ENCODE measurements at places on chromosomes 5 and 9.

DNA sequence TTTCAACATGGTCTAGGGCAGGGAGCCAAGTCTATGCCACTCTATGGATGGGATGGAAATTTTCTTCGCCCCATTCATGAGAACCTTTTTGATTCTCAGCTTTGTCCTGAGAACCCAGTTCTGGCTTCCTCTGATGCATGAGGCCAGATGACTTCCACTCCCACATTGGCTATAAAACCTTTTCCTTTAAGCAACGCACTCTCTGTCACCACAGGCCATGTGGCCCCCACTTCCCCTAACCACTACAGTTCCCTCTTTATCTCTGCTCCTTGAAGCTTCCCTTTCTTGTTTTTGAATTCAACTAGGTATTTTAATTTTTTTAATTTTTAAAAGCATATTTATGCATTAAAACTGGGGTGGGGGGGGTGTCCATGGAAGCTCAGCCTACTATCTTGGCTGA, 401.3 kb downstream of the ENC1 start:
- DNase-seq = no peak

DNA sequence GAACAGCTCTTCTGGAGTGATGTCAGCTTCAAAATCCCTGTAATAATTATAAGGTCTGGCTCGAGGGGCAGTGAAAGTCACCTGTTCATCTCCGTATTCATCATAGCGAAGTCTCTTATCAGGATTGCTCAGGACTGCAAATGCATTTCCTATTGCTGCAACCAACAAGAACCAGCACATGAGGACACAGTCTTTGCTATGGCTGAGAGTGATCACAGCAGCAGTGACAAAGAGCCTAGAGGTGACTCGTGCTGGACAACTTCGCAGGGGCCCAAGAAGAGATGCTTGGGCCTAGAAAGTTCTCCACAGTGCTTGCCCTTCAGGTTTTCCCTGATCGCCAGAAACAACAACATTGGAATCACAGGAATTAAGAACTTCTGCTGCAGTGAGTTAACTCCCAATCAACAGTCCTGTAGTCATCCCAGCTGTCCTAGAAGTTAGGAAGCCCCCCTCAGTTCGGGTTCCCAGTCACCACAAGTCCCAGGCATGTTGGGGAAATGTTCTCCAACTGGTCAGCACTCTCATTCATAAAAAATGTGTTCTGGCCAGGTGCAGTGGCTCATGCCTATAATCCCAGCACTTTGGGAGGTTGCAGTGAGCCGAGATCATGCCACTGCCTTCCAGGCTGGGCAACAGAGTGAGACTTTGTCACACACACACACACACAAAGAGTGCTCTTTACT, 13.0 kb downstream of the DNAJC18 start:
- no peak for DNase-seq

DNA sequence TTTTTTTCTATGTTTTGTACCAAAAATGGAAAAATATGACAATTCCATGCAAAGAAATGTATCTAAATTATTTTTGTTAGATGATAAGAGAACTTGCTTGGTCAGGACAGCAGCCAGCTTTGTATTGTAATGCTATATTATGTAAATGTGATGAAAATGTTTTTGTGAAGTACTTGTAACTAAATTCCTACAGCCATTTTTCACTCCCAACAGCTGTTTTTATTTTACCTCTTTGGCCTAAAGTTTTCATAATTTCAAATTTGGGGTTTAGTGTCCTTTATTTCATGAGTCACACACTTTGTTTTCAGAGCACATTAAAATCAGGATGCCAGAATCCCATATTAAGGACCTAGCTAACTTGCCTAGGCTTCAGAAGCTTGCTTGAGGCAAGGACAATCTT, 64.1 kb downstream of the WDR41 start:
- no peak for DNase-seq

DNA sequence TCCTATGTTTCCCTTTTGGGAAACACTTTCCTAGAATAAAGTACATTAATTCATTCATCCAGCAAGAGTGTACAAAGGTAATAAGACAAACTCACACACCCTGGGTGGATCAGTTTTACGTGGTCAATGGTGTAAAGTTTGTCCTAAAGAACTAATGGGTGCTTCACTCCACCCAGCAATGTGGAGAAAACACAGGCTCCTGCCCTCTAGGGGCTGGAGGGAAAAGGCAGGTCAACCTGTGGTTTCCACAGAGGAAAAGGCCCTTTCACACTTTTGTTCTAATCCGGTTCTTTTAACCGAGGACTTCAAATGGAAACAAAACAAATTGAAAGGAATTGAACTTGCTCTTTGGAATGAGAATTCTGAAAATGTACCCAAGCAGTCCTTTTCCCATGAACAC, 80.9 kb upstream of the SPOCK1 start:
- DNase-seq = no peak

- DNase-seq = no peak
These were observed 17.4 kb downstream of the CEP78 start for GRCh38 chr9:78253285-78253684.

- DNase-seq = no peak
These were observed 91.0 kb downstream of the WWC1 start for GRCh38 chr5:168382421-168382820.

GRCh38 chr5:180375955-180376354, 22.8 kb upstream of the GFPT2 start:
- no peak for DNase-seq

DNA sequence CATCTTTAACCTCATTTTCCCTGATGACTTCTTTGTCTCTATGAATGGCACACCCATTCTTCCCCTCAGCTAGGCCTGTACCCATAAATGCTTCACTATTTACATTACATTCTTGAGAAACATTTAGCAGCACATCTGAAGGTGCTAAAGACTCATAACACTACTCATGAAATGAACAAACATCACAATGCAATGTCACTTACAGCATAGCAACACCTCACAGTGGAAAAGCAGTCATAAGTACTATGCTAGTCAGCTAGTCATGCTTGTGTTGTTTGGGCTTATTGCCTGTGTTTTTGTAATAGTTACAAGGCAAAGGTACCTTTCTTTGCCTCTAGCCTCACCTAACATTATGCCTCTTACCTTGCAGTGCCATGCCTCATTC, 228.9 kb downstream of the KIAA0825 start:
- DNase-seq = no peak

GRCh38 chr9:116504893-116505480, 182.1 kb upstream of the TRIM32 start:
- no peak for DNase-seq

DNA sequence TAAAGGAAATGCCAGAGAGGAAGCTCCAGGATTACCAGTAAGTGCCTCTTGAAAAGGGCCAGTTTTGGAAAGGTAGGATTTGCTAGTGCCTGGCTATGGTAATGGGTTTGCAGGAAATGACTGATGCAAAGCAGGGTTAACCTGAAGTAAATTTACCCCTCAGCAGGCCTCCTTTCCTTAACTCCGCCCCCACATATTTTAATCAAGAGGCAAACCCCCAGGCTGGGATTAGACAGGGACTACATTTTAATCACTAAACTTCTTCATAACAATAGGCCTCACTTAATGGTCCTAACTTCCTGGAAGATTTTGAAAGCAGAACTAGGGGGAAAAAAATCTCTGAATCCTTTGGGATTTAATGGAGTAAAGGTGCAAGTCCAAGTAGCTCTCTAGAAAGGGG, 10.2 kb upstream of the SLC1A3 start:
- DNase-seq = no peak

- no peak for DNase-seq
These were observed 8.4 kb upstream of the TNC start for GRCh38 chr9:115126404-115126803.

DNA sequence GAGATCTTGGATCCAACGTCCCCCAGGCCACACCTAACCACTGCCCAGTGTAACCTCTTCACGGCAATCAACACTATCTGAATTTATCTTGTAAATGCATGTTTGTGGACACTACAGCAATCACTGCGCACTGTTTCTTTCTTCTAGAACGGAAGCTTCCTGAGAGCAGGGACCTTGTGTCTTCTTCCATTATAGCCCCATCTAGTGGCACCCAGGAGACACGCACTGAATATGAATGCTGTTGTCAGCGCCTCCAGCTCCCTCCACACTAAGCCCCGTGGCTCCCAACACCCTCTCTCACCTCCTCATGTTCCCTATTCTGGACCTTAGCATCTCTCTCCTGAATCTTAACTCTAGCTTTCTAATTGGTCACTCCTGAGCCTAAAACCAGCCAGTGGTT, 72.7 kb downstream of the SMIM23 start:
- no peak for DNase-seq

- no peak for DNase-seq
These were observed 60.6 kb downstream of the TJP2 start for GRCh38 chr9:69234683-69235082.

GRCh38 chr5:5078009-5078897, 61.9 kb upstream of the ADAMTS16 start:
- no peak for DNase-seq

- DNase-seq = no peak
These were observed 83.7 kb downstream of the BOD1 start for GRCh38 chr5:173532689-173533250.

DNA sequence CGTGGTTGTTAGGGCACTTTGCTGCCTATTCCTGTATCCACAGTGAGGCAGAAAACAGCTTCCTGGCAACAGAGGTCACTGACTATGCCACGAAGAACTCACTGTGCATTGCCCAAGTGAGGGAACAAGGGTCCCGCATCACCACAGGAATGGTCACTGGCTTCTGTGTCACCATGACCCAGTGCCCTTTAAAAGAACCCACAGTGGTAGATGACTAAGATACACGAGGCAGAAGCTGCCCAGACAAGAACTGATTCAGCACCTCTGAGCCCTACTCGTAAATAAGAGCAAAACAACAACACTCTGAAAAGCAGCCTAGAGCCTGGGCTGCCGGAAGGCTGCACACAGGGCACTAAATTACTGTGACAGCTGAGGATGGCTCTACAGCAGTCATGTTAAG, 236.6 kb upstream of the RASEF start:
- peak; percentile 34 for DNase-seq

GRCh38 chr5:176536132-176536901, 885 bp downstream of the RNF44 start:
- DNase-seq = peak; percentile 24

DNA sequence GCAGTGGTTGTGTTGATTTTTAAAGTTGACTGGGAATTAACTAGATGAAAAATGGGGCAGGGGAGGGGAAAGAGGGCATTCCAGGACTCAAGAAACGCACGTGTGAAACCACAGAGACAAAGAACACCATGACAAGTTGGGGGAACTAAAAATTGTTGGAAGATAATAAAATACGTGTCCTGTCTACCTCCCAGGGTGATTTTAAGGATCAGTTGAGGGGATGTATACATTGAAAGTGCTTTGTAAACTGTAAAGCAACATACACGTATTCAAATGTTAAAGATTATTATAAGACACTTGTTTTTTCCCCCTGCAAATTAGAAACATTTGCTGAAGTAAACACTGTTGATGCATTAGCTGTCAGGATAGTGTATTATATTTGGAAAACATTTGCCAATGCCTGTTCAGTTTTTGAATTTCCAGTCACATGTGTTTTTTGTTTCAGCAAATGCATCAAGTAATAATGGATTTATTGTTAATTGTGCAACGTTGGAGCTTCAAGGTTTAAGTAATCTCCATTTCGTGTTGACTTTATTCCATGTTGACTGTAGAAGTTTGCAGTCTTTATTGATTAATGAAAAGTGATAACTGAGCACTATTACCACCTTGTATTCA, 412.7 kb downstream of the ACTL7B start:
- DNase-seq = no peak

DNA sequence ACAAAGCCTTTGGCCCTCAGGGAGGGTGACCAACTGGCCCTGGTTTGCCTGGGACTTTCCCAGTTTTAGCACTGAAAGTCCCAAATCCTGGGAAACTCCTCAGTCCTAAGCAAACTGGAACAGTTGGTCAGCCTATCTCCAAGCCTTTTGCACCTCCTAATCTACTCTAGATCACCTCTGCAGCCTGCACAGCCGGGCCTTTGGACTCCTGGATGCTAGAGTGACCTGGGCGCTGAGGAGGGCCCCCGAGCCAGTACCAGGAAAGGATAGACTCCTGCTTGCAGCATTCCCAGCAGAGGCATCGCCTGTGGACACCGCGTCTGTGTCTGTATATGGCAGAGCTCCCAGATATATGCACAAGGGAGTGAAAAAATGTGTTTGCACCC, 15.1 kb downstream of the IRF1 start:
- no peak for DNase-seq

GRCh38 chr5:91224456-91224855, 158.7 kb downstream of the ARRDC3 start:
- peak; percentile 45 for DNase-seq

DNA sequence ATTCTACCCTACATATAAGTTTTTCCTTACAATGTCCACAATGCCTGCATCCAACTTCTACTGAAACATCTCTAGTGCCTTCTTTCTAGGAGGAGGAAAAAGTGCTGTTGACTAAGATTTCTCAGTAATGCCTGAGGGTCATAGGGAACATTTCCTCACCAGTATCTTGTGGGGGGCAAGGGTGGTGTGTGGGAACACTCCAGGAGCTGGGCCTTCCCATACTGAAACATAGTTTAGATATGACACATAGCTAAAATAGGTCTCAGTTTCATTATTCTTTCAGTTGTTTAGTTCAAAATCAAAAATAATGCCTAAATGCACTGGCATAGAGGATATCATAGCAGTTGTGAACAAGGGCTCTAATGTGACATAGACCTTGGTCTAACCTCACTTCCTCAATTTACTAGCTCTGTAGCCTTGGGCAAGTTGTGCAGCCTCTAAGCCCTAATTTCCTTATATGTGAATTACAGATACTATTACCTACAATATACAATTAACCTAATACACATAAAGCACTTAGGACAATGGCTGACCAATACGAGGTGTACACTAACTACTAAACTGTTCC, 66.1 kb downstream of the HAPLN1 start:
- DNase-seq = peak; percentile 9

DNA sequence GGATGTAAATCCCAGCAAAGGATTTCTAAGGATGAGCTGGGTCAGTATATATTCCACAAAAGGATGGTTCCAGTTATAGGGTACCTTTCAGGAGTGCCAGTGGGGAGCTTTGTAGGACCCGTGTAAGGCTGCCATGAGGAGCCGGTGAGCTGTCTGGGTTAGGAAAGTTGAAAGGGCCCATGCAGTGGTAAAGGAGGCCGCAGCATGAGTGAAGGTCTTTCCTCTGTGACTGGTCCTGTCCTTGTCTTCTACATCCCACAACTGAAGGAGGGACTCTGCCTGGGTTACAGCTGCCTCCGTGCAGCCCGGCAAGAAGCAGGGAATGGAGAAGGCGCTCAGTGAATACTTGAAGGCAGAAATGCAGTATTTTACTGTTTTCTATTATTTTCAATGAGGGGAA, 58.9 kb downstream of the HSPA4 start:
- no peak for DNase-seq
